ENCODE measurements at places on chromosomes 1 and 21.

GRCh38 chr1:89866568-89866967 is 45.7 kb downstream of the LRRC8D start:
- DNase-seq: no peak

- DNase-seq: peak; percentile 15
Measured at GRCh38 chr1:43522776-43523480, 7.8 kb upstream of the PTPRF start.

DNA sequence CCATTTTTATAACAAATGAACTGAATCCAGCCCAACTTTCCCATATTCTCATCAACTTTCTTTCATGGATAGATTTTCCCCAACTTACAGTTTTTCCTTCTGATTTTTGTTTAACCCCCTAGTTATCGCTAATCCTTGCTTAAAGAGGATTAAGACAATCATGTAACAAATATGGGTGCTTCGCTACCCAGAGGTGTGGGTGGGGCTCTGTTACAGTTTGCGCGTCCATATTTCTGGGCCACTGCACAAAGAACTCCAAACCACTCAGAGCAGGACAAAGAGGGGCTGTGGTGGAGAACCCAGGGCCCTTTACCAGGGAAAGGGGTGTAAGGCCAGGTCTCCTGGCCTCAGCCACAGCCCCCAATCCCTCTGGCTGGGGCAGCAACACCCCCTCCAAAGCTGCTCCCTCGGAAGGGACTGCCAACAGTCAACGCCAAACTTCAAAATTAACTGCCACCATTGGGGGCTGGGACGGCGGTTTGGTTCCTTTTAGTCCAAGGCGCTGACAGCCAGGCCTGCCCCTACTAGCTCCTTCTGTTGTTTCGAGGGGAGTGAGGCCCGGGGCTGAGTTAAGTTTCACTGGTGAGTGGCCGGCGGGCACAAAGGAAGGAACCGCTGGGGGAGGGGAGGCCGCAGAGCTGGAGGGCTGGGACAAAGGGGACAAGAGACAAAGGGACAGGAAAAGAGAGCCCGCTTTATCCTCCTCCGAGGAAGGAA is 27.9 kb downstream of the SSBP3 start:
- DNase-seq: no peak

DNA sequence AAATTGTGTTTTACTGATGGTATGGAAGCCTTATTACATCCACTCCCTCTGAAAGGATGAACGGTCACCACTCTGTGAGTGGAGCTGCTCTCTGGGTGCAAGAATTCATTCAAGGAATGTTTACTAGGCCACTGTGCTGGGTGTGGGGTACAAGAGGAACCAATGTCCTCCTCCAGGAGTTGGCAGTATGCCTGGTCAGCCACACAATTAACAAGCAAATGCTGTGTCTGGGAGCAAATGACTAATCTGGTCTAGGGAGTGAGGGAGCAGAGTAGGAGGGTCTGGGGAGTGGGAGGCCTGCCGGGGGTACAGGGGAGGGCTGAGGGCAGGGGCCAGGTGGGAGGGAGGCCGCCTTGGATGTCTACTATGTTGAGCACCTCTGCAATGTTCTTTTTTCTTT is 27.2 kb upstream of the TDRD10 start:
- DNase-seq: peak; percentile 41

DNA sequence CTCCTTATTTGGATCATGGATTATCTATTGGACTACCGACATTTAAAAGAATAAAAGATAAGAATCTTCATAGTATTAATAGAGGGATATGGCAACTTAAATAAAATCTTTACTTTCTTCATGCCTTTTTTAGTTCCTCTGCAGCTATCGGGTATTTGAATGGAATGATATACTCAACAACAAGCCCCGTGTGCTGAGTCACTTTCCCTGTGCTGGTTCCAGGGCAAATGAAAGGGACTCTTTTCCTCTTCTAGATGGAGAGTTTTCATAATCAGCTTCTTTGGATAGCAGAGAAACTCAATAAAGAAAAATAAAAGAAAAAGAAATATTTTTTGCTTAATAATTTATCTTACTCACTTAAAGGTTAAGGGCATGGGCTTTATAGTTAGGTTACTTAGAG is 213.7 kb downstream of the LRRC40 start:
- peak; percentile 34 for DNase-seq

DNA sequence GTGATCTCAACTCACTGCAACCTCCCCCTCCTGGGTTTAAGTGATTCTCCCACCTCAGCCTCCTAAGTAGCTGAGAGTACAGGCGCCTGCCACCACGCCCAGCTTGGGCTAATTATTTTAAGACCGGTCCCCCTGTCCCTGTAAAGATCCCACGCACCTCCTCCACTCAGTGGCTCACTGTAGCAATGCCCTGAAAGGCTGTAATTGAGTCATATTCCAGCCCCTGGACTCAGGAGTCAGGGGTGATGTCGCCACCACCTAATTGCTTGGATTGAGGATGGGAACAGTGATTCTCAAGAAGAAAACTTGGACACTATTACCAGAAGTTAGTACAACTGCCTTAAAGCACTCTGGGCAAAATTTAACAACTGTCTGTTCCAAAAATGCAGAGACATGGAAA is 3.1 kb upstream of the EDARADD start:
- no peak for DNase-seq

DNA sequence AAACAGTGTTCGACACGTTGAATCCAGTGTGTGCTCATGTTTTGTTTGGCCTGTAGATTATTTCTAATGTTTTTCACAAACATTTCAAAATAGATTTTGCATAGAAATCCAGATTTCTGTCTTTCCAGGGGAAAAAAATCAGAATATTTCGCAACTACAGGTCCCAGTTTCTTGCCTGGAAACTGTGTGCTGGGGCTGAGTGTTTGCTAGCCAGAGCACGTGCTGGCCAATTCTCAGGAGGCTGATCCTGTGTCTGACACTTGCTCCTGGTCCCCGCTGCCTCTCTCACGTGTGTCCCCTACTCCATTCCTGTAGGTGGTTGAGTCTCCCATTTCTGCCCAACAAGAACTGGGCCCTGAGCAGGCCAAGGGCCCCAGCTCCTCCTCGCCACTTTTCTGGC is 2.4 kb downstream of the MAB21L3 start:
- no peak for DNase-seq

GRCh38 chr1:232423591-232423990 is 206.3 kb downstream of the SIPA1L2 start:
- DNase-seq: peak; percentile 34

GRCh38 chr1:241990040-241990439 is 8.9 kb downstream of the MAP1LC3C start:
- DNase-seq: peak; percentile 86

DNA sequence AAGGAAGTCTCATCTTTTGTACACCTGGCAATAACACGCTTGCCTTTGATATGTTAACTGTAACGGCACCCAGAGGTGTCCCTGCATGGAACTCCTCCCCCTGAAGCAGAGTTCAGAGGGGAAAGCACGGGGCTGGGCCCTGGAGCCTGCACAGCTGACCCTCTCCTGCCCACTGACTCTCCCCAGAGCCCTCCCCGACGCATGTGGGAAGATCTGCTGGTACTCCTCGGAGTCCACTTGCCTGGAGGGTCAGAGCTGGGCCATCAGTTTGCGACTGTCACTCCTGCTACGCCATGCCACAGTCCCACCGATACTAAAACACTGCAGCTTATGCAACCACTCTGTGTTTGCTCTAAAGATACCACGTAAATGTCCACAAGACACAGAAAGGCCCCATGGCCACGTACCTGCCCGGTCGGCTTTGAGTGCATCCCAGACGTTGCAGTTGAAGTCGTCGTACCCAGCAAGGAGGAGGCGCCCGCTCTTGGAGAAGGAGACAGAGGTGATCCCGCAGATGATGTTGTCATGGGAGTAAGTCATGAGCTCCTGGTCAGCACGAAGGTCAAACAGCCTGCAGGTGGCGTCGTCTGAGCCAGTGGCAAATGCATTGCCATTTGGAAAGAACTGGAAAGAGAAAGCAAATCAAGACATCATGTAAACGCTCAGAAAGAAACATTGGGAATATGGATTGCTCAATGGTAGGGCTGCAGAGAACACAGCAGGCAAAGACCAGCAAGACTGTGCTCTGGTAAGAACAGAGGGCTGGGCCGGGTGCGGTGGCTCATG is 10.6 kb upstream of the NADK start:
- DNase-seq: peak; percentile 51

GRCh38 chr21:34703571-34703970 is 34.8 kb downstream of the CLIC6 start:
- no peak for DNase-seq

- DNase-seq: no peak
Measured at GRCh38 chr1:165501970-165502348, 41.8 kb upstream of the LRRC52 start.

- DNase-seq: no peak
Measured at GRCh38 chr21:18275781-18276180, 31.1 kb downstream of the CHODL start.

- DNase-seq: no peak
Measured at GRCh38 chr1:21317690-21318043, 27.4 kb upstream of the ECE1 start.

DNA sequence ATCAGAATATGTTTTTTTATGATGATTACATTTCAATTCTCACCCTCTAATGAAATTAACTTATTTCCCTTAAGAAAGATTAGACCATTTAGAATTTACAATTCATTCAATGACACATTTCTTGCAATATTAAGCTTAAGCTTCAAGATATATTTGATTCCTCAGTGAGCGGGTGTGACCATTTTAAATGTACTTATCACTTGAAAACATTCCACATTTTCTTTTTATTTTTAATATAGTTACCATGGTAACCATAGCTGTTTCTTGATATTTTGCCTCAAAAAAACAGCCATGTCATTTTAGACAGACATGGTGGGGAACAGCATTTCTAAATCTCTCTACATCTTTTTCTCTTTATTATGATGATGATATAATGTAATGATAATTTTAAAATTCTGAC is 1029.0 kb upstream of the B3GALT2 start:
- no peak for DNase-seq

DNA sequence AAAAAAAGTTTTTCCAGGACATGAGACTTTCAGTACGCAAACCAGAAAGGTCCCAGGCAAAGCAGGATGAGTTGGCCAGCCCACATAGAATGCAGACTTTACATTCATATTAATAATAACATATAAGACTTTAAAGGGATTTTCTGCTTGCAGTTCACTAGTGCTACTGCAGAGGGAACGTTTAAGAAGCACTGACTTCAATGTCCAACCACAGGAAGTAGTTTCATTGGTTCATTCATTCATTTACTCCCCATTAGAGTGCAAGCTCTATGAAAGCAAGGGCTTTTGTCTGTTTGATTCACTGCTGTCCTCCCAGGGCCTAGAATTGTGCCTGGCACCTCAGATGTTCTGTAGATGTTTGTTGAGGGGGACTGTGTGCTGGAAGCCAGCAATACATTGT is 11.8 kb upstream of the SERINC2 start:
- no peak for DNase-seq

- DNase-seq: peak; percentile 83
Measured at GRCh38 chr1:46181343-46182260, 5.3 kb upstream of the P3R3URF start.

- DNase-seq: peak; percentile 52
Measured at GRCh38 chr1:180912211-180912800, 391 bp upstream of the KIAA1614 start.

GRCh38 chr1:20184997-20185833 is 681 bp upstream of the UBXN10 start:
- no peak for DNase-seq

DNA sequence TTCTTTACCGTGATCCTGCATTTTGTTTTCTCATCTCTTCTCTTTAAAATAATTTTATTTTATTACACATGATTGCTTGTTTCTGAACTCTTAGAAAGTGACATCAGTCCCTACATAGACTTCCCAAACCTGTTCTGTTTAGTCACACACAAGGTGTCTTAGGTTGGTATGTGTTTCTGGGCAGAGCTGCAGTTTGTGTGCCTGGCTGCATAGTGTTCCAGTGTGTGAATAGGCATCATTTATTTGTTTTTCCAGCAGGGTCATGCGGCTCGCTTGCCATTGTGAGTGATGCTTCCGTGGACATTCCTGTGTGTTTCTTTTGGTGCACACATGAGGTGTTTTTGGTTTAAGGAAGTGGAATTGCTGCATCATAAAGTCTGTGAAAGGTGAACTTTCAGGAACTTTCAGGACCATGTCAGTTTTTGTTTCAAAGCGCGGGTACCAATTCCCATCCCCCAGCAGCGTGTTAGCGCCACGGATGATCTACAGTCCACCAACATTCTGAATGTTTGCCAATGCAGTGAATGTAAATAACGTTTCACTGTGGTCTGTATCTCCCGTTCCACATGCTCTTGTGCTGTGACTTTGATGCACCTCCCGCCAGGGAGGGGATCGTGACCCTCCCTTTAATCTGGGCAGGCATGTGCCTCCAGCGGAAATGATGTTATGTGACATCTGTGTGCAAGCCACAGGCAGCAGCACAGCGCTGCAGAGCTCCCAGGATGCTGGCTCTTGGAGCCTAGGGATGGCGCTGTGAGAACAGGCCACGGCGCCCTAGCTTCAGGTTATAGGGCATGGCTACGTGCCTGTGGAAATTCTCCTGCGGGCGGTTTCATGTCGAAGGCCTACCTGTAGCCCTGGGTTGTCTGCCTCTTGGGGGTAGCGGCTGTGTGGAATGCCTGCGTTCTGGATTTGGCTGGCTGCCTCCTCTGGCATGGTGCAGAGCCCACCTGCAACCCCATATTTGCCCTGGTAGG is 144.6 kb upstream of the COL6A1 start:
- no peak for DNase-seq

DNA sequence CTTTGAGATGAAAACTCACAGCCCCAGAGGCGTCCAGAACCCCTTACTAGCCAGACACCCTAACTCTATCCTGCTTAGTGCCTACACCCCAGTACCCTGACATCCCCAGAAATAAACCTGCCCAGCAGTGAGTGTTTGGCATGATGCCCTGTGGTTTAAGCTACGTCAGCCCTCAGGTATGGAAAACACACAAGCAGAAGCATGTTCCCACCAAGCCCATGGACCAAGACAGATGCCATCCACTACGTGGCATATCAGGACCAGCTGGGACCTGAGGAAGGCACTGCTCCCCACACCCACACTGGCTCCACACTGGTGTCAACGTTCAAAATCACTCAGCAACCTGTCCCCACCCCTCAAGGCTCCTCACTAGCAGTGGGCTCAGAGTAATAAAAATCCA is 116.4 kb downstream of the SYT2 start:
- no peak for DNase-seq

GRCh38 chr1:92087542-92087941 is 7.4 kb downstream of the BTBD8 start:
- no peak for DNase-seq

DNA sequence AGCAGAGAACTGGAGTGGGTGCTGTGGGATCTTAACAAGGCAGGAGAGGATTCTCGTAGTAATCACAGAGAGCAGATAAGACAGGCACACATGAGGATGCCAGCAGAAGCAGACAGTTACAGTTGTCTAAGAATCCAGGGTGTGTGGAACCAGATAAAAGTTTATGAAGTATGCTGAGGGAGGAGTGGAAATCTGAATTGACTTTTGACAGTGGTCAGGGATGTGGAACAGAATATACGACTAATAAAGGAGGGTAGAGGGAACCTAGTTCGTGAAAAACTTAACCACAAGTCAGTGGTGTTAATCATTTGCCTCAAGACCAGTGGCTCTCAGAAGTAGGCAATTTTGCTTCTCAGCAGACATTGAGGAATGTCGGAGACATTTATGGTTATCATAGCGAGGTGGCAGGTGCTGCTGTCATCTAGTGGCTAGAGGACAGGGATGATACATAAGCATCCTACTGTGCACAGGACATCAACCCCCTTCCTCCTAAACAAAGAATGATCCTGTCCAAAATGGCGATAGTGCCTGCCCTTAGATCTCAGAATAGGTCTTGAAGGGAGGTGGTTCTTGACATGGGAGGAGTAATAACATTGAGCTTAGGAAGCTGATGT is 3.0 kb downstream of the LRRC8D start:
- DNase-seq: no peak

GRCh38 chr1:183783767-183784637 is 20.9 kb upstream of the RGL1 start:
- DNase-seq: peak; percentile 29
